KBM-7 (cell line): ENCODE measurements at places on chromosomes 6 and 20.

DNA sequence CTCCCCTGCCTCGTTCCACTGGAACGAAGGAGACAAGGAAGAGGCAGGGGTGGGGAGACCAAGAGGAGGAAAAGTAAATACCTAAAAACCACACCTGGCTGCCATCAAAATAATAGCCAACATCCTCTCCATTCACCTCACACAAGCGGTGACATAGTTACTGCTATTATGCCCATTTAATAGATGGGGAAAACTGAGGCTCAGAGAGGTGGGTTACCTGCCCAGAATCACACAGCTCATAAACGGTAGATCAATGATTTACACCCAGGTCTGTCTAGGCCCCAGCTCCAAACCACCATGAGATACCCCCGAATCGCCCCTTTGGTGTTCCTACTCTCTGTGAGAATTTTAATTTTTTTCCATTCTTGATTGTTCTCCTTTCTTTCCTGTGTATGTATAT, 253.8 kb downstream of the BMP7 start:
- no peak for DNase-seq

DNA sequence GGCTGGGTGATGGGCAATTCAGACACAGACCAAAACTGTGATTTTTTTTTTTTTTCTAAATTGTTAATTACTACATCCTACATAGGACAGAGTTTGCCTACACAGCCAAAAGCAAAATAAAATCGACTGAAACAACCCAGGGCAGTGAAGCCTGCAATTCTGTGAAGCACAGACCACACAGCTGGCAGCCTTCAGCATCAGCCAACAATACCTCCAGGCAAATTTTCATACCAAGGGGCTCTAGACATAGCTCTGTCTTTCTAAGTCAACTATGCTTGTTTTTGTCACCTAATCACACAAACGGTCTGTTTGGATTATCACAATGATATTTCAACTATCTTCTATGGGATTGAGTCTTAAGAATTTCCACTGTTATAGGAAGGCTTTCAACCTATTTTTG, 17.6 kb downstream of the RMND1 start:
- no peak for DNase-seq

DNA sequence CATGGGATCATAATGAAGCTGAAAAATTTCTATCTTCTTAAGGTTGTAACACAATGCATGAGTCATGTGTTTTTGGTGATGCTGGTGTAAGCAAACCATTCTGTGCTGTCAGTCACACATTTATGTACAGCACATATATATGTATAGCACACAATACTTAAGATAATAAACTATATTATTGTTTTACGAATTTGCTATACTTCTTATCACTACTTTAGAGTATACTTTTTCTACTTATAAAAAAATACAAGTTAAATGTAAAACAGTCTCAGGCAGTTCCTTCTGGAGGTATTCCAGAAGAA, 920.1 kb upstream of the FLRT3 start:
- DNase-seq, result no peak

DNA sequence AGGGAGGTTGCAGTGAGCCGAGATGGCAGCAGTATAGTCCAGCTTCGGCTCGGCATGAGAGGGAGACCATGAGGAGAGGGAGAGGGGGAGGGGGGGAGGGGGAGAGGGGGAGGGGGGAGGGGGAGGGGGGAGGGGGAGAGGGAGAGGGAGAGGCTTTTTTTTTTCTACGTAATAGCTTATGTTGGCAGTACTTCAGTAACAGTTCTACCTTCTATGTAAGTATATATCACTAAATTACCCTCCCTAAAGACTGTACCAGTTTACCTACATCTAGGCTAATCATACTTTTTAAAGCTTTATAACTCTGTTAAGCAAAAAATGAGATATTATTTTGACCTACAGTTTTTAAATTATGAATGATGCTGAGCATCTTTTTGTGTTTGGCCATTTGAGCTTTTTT, 13.6 kb downstream of the TM9SF4 start:
- DNase-seq, result no peak

DNA sequence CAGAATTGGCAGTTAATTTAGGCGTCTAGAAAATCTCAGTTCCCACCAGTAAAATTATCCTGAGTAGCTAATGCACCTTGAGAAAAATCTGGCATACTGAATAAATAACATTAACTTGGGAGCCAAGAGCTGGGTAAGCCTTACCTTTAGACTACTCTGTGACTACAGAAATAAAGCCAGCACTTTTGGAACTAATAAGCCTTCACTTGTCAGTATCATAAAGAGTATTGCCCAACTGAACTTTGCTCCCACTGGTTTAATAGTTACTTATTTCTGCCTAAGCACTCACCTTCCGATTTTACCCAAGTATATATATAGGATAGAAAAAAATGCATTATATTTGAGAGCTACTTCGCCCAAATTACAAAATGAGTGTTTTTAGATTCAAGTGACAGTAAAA, 10.7 kb downstream of the FAM8A1 start:
- DNase-seq, result no peak

DNA sequence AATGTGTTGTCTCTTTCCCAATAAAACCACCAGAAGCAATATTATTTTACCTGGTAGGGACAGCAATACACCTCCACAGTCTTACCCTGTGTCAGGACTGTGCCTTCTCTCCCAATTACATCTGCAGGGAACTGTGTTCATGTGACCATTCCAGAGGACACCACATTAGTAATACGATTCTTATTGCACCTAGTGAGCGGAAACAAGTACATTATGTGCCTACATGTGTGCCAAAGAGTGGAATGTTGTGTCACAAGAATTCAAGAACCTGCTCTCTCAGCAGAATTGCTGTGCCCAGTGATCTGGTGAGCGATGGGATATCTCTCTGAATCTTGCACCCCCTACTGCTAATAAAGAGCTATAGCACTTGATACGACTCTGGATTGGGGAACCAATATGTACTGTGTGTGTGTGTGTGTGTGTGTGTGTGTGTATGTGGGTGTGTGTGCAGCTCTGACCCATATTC, 57.4 kb upstream of the FOXC1 start:
- DNase-seq, result peak; percentile 17

- DNase-seq, result peak; percentile 23
Observed at GRCh38 chr6:43856005-43856765, 86.2 kb downstream of the VEGFA start.

DNA sequence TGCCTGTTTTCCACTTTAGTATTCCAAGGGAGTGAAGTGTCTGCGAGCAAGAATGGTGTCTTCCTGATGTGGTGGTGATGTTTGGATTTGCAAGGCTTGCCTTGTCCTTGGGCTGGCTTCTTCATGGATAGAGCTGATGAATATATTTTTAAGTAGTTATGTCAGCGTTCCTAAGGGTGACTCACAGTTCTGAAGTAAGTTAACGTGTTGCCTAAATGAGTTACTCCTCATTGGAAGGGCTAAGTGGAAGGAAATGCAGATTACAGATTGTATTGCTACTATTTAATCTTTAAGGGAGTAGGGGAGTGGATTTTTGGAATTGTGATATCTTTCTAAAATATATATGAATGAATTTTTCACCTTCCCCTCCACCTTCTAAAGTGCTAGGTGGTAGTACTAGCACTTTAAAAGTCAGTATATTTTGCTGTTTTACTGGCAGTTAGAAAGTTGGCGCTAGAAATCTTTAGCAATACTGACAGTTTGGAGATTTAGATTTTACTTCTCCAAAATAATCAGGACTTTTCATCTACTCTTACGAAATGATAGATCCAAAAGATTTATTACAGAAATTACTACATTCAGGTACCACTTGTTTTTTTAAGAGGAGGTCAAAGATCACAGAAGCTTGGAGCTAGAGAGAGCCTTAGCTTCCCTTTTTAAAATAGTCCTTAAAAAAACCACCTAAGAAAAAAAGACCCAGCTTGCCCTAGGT, 197.4 kb downstream of the JARID2 start:
- no peak for DNase-seq

DNA sequence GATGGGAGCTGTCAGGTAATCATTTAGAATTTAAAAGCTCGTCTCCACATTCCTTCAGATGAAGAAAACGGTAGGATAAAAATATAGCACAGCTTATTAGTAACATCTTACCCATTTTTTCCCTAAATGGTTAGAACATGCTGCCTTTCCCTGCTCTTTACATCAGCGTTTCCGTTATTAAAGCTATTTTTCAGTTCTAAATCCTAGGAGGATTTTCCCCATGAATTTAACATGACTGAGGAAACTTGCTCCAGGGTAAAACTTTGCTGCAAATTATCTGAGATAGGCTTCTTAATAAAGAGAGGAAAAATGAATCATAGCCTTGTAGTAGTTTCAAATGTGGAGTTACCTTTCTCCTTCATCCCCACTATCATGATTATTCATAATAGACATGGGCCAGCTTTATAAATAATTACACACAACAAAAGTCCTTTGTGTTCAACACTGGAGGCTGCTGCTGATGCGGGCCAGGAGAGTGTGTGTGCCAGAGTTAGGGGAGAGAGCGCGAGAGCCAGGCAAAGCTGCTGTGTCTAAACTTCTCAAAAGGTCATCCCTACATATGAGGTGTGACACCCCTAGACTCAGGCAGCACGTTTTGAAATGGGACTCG, 24.4 kb downstream of the MYLIP start:
- no peak for DNase-seq

DNA sequence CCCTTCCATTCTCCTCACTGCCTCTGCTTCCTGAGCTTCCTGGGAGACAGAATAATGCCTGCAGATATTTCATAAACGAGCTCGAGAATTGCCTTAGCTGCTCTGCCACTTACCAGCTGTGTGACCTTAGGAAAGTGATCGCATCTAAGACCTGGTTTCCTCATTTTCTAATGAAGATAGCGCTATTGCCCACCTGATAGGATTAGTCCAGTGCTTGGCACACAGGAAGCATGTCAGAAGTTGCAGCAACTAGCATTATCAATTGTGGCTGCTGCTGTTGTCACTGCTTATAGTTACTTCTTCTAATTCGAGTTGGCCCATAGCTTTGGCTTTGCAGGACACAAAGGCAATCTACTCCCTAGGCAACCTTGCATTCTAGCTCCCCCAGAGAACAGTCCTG, 305.5 kb upstream of the SGK1 start:
- no peak for DNase-seq

DNA sequence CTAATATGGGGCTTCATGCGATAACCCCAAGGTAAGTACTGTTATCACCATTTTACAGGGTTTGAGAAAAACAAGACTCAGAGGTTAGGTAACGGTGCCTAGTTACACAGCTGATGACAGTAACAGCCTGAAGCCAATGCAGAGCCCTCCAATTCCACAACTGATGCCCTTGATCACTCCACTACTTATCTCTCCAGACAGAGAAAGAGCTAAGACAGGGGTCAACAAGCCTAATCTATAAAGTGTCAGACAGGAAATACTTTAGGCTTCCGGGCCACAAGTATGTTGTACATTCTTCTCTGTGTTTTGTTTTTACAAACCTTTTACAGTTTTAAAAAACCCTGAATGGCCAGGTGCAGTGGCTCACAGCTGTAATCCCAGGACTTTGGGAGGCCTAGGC, 50.9 kb downstream of the MAP7 start:
- DNase-seq, result peak; percentile 19

- no peak for DNase-seq
Observed at GRCh38 chr6:74671558-74672025, 534.3 kb downstream of the COL12A1 start.

- DNase-seq, result no peak
Observed at GRCh38 chr20:37866051-37866450, 36.9 kb upstream of the VSTM2L start.

GRCh38 chr20:11401988-11402387, 515.7 kb upstream of the BTBD3 start:
- no peak for DNase-seq

DNA sequence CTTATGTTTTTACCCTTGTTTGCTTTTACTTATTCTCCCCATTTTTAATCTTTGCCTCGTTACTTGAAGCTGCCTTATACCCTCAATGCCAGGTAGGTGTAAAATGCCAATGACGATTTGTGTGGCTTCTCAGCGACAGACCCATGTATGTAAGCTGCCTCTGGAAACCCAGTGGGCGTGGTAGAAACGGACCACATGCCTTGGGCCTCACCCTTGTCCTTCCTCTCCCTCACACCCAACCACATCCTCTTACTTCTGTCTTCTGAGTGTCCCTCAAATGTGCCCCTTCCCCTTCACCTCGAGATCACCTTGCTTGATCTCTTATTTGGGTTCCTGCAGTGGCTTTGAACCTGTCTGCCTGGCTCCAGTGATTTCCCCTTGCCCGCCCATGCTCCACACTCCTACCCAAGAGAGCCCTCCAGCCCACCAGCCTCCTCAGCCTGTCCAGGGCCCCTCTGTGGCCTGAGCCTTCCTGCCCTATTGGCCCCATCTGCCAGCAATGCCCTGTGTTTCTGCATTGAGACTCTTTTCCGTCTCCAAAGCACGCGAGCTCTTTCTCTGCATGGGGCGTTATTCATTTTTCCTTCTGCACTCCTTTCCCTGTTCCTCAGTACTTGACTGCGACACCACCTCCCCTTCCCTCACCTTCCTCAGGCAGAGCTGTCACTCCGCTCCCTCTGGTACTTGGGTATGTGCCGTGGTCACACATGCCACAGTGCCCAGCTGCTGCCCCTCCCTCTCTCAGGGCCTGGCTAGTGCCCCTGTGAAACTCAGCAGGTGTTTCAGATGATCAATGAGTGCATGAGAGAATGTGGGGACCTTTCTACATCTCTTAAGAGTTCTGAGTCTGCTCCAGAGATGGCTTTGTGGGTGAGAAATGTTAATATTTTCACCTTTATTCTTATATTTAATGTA, 115.4 kb downstream of the SLX4IP start:
- DNase-seq, result peak; percentile 63

- DNase-seq, result no peak
Observed at GRCh38 chr20:39453890-39454289, 491.7 kb downstream of the DHX35 start.

- no peak for DNase-seq
Observed at GRCh38 chr6:70061546-70061945, 195.2 kb downstream of the COL19A1 start.

- no peak for DNase-seq
Observed at GRCh38 chr20:30513050-30513628, 744.3 kb upstream of the DEFB115 start.

GRCh38 chr20:54517241-54517975, 42.0 kb downstream of the DOK5 start:
- DNase-seq, result no peak

- no peak for DNase-seq
Observed at GRCh38 chr6:22699151-22699550, 129.8 kb downstream of the HDGFL1 start.

DNA sequence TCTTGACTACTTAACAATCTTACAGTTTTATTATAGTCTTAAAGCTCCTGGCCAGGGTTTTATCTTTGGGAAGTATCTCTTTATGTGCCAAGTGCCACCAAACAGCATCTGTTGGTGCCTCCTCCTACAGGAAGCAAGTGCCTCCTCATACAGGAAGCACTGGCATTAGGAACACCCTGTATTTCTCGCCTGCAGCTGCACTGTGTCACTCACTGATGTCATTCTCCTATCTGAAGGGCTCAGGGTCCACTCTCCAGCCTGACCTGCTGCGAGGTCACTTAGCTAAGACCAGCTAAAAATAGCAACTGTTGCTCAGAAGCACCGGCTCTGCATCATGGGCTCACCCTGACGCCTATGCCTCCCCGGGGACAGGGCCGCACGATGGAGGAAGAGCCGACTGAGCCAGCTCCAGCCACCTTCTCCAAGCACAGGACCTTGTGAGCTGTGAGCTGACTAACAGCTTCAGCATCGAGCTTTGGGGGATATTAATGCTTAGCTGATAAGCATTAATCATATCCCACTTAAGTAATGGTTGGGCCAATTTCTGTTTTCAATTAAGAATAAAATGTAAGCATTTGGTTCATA, 66.3 kb upstream of the CD93 start:
- no peak for DNase-seq
